Immature natural killer cell (primary cell): ENCODE measurements at places on chromosomes 4 and X. TPM values are rescaled to one million over a fixed set of nuclear protein-coding genes. Genes with fewer than 3 reads are reported as not detected.
A peak's percentile ranks its signal among the peaks of the same experiment; 100 is the strongest.

DNA sequence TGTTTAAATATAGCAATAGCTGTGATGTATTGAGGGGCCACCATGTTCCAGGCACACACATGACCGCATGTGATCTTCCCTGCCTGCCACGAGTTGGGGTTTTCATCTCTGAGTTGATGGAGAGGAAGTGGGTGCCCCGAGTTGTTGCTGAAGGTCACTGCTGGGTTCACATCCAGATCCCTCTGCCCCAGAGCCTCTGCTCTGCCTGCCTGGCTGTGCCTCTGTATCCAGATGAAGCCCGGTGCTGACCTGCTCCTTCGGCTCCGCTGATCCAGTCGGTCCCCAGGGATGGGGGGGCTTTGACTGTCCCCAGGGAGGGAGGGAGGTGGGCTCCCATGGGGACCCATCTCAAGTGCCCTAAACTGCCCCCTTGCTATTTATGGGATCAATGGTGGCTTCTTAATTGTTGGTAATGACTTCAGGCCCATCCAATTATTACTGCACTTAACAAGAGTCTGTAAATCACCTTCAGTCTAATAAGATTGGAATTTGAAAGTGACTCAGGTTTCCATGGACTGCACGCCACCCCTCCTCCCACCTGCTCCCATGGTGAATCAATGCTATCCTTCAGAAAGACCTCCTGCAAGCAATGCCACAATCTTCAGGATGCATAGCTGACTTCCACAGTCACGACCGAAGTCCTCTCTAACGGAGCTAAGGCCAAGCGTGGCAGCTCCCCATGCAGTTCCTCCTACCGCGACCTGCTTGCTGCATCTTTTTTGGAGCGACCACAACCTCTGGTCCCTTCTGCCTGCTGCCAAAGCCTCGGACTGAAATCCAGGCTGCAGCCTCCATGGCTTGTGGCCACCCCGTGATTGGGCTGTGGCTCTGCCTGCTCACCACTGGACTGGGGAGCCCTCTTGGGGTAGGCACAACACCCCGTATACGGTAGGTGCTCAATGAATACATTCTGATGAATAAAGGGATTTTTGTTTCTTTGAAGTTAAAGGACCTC lies 73.1 kb downstream of the CPZ start:
- no peak overlapping the region for H3K27ac ChIP-seq
- H3K36me3 ChIP-seq: no peaks in the 10 kb centered on the region
- H3K4me3 ChIP-seq: no peak overlapping the region

- DNase-seq: no peak
- no peaks in the 10 kb centered on the region for H3K4me1 ChIP-seq
- no peak overlapping the region for H3K27ac ChIP-seq
- H3K4me3 ChIP-seq: no peak overlapping the region
These were observed 93.0 kb upstream of the NPFFR2 start for GRCh38 chr4:71938776-71939175.

DNA sequence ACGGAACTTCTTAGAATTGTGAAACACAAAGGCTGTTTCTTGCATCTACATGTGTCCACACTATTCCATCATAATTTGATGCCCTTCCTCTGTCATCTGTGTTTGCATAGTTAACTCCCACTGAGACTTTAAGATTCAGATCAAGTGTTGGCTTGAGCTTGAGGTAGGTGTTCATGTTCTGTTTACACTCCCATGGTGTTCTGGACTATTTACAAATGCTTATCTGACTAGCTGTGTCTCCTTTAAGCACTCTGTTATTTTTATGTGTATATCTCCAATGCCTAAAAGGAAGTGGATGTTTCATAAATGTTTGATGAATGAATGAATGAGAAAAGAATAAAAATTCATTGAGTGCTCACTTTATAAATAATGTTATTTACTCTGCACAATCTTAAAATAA lies 622.7 kb downstream of the RAB28 start:
- no peaks in the 10 kb centered on the region for H3K36me3 ChIP-seq
- no peak overlapping the region for H3K27ac ChIP-seq
- H3K4me1 ChIP-seq: no peaks in the 10 kb centered on the region
- DNase-seq: no peak
- no peaks in the 10 kb centered on the region for H3K27me3 ChIP-seq
- no peak overlapping the region for H3K4me3 ChIP-seq

- no peaks in the 10 kb centered on the region for H3K36me3 ChIP-seq
- no peak overlapping the region for H3K27ac ChIP-seq
- H3K4me3 ChIP-seq: no peak overlapping the region
These were observed 9.1 kb downstream of the ARHGAP36 start for GRCh38 chrX:131067216-131067615.

DNA sequence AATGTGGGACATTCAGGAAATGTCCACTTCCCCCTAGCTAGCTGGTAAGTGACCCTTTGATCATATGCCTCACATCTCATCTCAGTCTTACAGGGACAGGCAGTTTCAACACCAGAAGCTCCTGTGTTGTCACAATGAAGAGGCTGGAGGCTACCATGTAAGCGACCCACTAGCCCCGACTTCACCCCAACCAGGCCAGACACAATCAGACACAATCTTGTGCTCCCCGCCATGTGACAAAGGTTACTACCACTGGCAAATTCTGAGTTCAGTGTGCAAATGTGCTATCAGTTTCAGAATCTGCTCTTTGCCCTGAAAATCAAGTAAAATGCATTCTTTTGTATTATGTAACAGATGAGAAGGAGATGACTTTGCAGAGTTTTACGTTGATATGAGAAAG lies 56.9 kb upstream of the STS start:
- H3K4me3 ChIP-seq: no peak overlapping the region
- H3K36me3 ChIP-seq: no peaks in the 10 kb centered on the region
- H3K27ac ChIP-seq: peak overlapping the region; percentile 41
- H3K27me3 ChIP-seq: no peaks in the 10 kb centered on the region

DNA sequence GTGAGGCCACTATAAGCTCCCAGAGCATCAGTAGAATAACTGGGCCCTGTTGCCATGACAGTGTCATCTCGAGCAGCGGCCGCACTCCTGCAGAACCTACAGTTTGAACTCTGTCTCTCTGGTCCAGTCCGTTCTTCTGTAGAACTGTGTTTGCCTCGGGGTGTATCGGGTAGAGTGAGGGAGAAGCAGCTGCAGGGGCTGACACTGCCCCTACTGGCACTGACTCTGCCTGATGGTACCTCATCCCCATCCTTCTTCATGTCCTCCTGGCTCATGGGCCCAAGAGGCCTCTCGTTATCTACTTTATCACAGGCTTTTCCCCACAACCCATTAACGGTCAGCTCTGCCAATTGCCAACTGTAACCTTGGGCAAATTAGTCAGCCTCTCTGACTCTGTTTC lies 96.5 kb downstream of the NPNT start:
- H3K27ac ChIP-seq: no peak overlapping the region
- H3K27me3 ChIP-seq: peaks cover 2% of the 10 kb centered on the region
- H3K4me3 ChIP-seq: no peak overlapping the region
- no peaks in the 10 kb centered on the region for H3K36me3 ChIP-seq
- no peak for DNase-seq

DNA sequence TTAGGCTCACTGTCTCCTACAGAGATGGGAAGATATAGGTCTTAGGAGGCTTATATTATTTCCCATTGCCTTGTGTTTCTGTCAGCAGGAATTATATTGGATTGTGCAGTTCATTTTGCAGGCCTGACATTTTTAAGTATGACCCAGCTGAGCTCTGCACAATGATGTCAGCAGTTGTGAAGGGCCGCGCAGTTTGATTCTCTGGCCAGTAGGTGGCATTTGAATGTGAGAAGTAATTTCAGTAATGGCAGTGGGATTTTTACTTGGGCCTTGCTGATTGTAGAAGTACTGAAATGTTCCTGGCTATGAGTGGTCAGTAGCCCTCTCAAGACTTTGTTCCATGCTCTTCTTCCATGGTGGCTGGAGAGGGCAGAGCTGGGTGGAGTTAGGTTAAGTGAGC lies 247.2 kb upstream of the MTMR8 start:
- H3K4me3 ChIP-seq: no peak overlapping the region
- no peaks in the 10 kb centered on the region for H3K36me3 ChIP-seq
- H3K27me3 ChIP-seq: no peaks in the 10 kb centered on the region
- no peak for DNase-seq
- no peaks in the 10 kb centered on the region for H3K4me1 ChIP-seq

DNA sequence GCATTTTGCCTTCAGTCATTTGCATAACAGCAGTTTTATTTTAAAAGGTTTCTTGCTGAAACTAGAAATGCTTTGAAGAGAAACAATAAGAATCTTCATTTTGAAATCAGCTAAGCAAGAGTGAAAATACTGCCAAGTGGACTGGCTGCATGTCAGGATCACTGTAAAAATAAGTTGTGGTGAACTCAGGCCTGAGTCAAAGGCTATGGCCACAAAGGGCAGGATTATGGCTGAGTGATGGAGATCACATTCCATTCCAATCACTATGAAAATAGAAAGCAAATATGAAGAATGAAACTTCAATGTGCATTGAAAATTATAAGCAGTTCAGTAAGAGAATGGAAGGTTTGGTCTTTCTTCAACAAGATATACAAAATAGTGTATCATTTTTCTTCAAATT lies 224.5 kb downstream of the PCDH18 start:
- no peak overlapping the region for H3K27ac ChIP-seq
- H3K36me3 ChIP-seq: no peaks in the 10 kb centered on the region
- no peak for DNase-seq

GRCh38 chrX:19392703-19393102 lies 49.0 kb downstream of the PDHA1 start:
- no peak for DNase-seq
- no peak overlapping the region for H3K4me3 ChIP-seq
- no peaks in the 10 kb centered on the region for H3K4me1 ChIP-seq
- H3K36me3 ChIP-seq: no peaks in the 10 kb centered on the region

DNA sequence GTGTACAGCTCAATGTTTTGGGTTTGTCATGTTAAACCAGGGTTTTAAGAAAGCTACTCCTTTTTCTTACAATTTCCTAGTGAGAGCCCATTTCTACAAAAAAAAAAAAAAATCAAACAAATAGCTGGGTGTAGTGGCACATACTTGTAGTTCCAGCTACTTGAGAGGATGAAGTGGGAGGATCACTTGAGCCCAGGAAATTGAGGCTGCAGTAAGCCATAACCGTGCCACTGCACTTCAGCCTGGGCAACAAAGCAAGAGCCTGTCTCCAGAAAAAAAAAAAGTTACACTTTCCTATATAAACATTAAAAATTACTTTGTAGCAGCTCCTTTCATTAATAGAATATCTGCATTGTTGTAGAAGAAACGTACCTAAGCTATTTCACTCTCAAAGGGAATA lies 166.7 kb downstream of the HS6ST2 start:
- peaks cover 15% of the 10 kb centered on the region for H3K27me3 ChIP-seq
- H3K4me1 ChIP-seq: no peaks in the 10 kb centered on the region
- H3K27ac ChIP-seq: no peak overlapping the region
- no peak overlapping the region for H3K4me3 ChIP-seq
- DNase-seq: no peak

DNA sequence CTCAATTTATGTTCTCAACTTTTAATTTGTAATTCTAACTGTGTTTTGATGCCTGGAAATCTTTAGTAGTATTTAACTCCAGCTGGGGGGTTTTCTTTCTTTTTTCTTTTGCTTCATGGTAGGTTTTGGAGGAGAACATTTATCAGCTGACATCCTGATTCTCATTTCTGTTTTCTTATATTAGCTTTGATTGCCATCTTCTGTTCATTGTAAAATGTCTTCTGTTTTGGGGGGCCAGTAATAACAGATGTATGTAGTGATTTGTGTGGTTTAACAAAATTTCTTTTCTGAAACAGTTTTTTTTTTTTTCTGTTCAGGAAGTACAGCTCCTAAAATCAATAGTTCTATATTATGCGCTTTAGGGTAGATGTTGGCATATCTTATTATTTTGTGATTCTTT lies 182.2 kb downstream of the GABRB1 start:
- DNase-seq: no peak
- H3K27me3 ChIP-seq: peaks cover 2% of the 10 kb centered on the region
- H3K4me1 ChIP-seq: no peaks in the 10 kb centered on the region
- no peaks in the 10 kb centered on the region for H3K36me3 ChIP-seq
- no peak overlapping the region for H3K27ac ChIP-seq

DNA sequence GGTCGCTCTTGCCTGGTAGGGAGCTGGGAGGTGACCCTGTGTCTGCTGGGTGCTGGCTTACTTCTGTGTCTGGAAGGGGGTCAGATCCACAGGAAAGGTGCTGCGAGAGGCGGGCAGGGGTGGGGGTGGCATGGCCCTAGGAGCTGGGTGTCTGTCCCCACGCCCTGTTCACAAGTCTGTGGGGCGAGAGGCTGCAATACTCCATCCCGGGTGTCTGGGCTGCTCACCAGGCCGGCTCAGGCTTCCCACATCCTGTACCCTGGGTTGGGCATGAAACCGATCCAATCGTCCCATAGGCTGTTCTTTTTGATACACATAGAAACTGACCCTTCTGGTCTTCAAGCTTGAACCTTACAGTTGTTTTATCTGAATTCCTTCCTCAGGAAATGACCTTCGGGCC lies 993 bp upstream of the CTAG2 start:
- H3K27ac ChIP-seq: peak overlapping the region; percentile 17
- no peak for DNase-seq
- H3K27me3 ChIP-seq: no peaks in the 10 kb centered on the region
- H3K4me3 ChIP-seq: no peak overlapping the region
- peaks cover 8% of the 10 kb centered on the region for H3K4me1 ChIP-seq

Gene SUPT20HL1
- polyA plus RNA-seq: not detected

Gene MTMR1
- 15.3 TPM for polyA plus RNA-seq

Gene TKTL1
- 282 TPM for polyA plus RNA-seq

Gene SPANXN4
- polyA plus RNA-seq: not detected

Gene RASL11B
- not detected for polyA plus RNA-seq

Gene COL25A1
- not detected for polyA plus RNA-seq
